Amygdala (tissue), 56 donors: ENCODE measurements at places on chromosomes 5 and 9.
A peak's percentile ranks its signal among the peaks of the same experiment; 100 is the strongest.

DNA sequence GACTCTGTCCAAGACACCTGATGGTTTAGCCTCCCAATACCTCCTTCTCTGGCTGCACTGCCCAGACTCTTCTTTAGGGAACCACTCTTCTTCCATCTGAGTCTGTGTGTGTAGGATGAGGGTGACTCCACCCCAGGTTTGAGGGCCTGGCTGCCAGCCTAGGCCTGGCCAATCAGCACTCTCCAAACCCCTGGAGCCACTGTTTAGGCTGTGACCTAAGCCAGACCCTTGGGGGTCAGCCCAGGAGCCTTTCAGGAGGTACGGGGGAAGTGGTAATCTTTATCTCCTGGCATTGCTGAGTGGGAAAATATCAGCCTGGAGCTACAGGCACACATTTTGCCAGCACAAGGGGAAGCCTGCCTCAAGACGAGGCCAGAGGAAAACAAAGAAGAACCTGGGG, 6.2 kb upstream of the ERGIC1 start:
- DNase-seq, result no peak

- peak; percentile 37 for DNase-seq
Observed at GRCh38 chr9:133991964-133992779, at the start of gene VAV2. Gene VAV2, minus strand, starts transcription at chr9:133992324. Its CDS starts 46 bp downstream, at chr9:133992278.

GRCh38 chr5:95864944-95865504, 42.5 kb upstream of the GLRX start:
- DNase-seq, result no peak

DNA sequence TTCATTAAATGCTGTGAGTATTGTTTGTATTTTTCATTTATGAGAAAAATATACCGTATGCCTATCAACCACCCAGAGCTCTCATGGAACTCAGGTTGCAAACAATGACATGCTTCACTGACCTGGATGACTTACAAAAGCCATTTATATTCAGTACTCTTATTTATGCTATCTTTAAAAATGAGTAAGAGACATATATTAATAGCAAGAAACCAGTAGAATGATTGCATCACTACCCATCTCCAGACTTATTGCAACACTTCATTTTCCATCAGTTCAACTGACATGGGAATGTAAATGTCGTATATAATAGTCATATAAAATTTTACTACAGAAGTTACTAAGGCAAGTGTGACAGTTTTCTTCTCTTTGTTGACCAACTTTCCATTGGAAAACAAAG, 69.1 kb downstream of the OTP start:
- no peak for DNase-seq

GRCh38 chr9:4375424-4376200, 75.7 kb upstream of the GLIS3 start:
- DNase-seq, result no peak

DNA sequence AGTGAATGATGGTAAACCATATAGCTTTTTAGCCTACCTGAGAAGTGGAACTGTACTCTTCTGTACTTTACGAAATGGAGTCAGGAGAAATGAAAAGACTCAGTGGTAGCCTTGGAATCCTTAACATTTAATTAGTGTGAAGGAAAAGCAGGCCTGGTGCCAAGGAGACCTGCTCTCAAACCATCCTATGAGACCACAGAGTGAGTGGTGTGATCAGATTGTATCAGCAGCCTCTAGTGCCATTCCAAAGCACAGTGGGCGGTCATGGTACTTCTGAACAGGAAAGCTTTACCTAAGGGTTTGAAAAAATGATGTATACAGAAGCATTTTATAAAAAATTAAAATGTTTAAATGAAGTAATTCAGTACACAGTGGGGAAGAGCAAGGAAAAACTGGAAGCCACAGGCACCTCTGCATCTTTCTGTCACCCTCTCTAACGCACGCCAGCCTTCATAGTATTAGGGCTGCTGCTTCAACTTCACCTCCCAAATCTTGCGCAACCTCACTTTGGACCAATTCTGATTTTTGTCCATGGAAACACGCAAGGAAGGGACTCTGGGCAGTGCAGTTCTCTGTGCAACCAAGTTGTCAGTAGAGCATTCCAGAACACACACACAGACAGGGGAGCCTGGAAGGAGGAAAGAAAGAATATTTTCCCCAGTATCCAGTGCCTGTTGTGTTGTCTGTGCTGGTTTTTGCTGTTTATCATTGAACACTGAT, 203.7 kb downstream of the SH3GL2 start:
- DNase-seq, result no peak

GRCh38 chr5:1204693-1205242, 3.4 kb downstream of the SLC6A19 start:
- DNase-seq, result no peak

- DNase-seq, result no peak
Observed at GRCh38 chr9:38707885-38708637, 11.9 kb downstream of the FAM240B start.

DNA sequence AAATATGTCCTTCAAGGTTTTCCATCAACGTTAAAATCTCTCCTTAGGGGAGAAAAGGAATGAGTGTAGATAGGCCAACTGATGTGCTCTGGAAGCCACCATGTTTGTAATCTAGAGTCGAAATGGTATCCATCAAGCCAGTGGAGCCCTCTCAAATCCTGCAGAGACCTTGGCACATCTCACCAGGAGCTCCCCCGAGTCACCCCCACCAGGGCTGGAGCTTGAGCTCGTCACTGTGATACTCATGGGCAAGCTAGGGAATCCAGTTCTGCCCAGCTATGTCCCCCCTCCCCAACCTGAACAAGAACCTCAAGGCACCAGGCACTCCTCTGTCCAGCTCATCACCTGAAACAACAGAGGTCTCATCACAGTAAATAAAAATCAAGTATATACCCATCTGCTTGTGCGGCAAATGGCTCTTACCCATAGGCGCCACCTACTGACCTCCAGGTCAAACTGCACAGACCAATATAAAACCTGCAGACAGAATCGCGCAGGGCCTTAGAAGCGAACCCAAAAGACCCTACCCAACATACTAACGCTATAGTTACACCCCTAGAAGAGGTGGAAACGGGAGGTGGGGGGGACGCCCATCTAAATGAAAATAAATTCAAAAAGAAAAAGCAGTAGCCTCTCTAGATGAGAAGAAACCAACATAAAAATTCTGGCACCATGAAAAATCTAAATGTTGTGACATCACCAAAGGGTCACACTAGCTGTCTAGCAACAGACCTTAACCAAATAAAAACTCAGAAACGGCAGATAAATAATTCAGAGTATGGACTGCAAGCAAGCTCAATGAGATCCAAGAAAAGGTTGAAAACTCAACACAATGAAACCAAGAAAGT, 75.0 kb downstream of the TTC39B start:
- no peak for DNase-seq

GRCh38 chr5:150289551-150290390, at the start of gene CAMK2A:
Gene CAMK2A, minus strand, starts transcription at chr5:150289773. Its CDS starts 148 bp downstream, at chr5:150289625.
- DNase-seq, result peak; percentile 75

DNA sequence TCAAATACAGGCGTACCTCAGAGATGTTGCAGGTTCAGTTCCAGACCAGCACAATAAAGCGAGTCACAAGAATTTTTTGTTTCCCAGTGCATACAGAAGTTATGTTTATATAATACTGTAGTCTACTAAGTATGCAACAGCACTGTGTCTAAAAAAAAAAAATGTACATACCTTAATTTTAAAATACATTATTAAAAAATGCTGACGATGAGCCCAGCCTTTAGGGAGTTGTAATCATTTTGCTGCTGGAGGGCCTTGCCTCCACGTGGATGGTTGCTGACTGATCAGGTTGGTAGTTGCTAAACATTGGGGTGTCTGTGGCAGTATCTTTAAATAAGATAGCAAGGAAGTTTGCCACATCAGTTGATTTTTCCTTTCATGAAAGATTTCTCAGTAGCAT, 48.3 kb downstream of the TTC1 start:
- no peak for DNase-seq

- no peak for DNase-seq
Observed at GRCh38 chr9:21584890-21585289, 102.8 kb upstream of the IFNE start.

DNA sequence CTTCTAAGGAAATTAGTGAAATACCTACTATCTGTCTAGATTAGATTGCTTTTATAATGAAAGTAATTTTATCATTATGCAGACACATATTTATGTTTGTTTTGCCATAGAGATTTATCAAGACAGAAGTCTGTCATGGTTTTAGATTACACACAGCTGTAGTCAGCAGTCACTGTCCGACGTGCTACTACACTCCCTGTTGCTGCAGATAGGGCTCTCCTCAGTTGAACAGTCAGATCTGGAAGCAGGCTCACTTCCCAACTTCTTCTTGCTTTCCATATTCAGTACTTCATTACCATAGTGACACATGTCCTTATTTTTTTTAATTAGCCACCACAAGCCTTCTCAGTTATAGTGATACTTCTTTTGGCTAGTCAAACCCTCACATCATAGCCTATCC, 329.9 kb upstream of the ITGA1 start:
- DNase-seq, result no peak

DNA sequence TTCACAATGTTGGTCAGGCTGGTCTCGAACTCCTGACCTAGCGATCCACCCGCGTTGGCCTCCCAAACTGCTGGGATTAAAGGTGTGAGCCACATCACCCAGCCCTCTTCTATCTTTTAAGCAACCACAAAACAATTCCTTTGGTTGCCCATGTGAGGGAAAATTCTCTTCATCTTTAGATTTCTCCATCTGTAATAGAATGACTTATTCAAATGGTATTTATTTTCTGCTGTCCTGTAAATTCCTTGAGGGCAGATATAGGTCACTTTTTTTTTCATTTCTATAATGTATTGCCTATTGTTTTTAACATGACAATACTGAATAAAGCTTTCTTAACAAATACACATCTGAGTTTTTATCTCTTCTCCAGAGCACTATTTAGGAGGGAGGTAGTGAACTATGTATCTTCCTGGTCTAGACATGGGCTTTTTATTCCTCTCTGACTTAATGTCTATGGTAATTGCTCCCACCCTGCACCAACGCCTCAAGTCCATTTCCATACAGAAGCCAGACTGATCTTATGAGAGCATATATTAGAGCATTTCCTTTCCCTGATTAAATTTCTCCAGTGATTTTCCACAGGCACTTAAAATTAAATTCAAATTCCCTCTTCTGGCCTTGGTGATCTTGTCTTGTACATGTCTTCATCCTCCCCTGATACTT, 595.6 kb downstream of the CAAP1 start:
- no peak for DNase-seq

GRCh38 chr9:85142496-85142911, 473.0 kb downstream of the NTRK2 start:
- no peak for DNase-seq

DNA sequence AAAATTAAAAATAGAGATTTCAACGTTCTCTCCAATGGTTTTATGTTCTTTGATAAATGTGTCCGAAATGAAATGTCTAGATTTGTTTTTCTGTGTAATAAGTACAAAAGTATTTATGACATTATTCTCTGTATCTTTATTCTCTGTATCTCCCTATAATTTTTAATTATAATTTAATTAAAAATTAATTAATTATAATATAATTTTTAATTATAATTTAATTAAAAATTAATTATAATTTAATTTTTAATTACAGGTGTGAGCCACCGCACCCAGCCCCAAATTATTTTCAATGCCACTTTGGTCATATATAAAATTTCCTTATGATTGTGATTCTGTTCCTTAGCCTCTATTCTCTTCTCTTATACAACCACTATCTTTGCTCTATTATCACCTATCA, 28.2 kb downstream of the SPATA31C2 start:
- DNase-seq, result no peak

DNA sequence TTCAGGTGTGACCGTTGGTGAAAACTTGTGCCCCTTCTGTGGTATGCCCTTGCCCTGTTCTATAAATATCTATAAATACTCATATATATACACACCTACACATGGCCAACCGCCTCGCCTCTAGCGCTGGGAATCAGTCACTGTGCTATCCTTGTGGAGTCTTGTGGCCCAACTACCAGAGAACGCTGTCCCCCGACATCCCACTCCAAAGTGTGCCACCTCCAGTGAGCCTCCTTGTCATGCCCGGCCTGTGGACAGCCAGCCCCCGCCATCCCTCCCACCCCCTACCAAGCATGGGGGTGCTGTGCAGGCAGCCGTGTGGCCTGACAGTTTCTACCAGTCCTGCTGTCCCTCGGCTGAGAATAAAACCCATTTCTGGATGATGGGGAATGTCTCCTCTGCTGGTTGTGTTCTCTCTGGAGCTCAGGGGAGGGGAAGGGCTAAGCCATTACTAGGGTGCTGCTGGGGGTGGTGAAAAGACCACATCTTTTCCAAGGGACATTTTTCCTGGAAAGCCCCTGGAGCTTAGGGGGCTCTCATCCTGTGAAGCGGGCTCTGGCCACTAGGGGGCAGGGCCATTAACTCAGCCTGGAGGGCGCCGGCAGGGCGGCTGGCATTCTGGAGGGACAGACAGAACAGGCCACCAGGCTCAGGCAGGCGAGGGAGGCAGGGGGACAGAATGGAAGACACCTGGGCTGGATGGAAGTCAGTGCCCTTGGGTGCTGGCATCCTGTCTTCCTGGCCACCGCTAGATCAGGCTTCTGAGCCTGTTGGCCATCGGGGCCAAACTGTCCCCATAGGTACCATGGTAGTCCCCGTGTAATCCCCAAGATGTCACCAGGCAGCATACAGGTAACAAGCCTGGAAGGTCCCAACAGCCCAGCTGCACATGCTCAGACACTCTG, 20.7 kb downstream of the GOLGA2 start:
- no peak for DNase-seq

DNA sequence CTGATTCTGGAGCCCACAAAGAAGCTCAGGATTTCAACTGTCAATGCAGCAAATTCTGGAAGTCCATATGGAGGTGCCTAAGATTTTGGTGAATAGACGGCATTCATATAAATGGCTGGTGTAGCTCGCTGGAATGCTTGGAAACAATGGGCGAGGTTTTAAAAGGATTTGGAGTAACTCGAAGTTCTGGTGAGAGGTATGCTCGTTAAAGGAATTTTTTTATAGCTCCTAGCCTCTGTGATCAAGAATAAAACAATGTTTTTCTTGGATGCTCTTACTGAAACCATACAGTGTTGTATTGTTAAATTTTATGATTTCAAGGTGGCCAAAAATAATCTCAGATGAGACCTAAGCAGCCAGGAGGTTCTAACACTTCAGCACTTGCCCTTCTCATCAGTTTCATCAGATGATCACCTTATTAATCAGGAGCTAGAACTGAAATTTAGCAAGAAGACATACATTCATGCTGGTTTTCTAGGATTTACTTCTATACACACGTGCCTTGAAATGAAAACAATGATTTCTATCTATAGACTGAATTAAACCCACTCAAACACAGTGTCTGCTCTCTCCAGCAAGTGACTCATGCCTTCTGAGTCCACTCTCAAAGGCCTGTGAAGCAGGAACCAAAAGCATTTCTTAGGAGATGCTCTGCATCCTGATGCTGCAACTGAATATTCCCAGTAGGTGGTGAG, 79.2 kb downstream of the OTULIN start:
- no peak for DNase-seq

GRCh38 chr5:147391781-147392180, 118.1 kb downstream of the DPYSL3 start:
- no peak for DNase-seq

DNA sequence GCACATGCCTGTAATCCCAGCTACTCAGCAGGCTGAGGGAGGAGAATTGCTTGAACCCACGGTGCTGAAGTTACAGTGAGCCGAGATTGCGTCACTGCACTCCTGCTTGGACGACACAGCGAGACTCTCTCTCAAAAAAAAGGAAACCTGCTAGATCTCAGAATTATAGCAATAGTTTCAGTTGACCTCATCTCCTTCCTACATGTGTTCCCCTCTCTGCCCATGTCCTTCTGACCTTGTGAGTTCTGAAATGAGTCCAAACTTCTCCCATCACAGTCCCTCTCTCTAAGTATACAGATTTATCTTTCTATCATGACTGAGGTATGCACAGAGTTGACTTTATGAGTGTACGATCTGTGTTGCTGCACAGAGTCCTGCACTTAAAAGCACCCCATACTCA, 44.6 kb upstream of the SHOC1 start:
- no peak for DNase-seq
